GM04504 (cell line): ENCODE measurements at places on chromosomes 2 and 18.
A peak's percentile ranks its signal among the peaks of the same experiment; 100 is the strongest.

DNA sequence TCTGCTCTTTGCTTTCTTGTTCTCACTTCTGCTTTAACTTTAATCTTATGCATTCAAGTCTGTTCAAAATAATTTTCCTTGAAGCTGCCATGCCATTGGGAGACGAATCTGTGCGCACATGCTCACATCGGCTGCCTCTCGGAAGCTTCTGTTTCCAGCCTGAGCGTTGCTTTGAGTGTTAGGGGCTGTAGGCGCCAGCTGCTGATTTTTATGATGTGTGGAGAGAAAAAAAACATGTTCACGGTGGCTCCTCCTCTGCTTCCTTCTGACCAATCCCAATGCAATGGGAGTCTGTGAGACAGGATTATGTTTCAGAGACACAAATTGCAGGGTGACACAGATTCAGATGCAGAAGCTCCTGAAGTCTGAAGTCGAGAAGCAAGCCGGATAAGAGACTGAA is at the start of gene MC4R:
TSS of gene MC4R (minus strand) at position 180 of the 400 bp plus-strand sequence. CDS start 426 bp downstream, outside the sequence.
- peak; percentile 80 for DNase-seq

- DNase-seq: no peak
These were observed 114.1 kb downstream of the ZNF516 start for GRCh38 chr18:76380791-76381405.

DNA sequence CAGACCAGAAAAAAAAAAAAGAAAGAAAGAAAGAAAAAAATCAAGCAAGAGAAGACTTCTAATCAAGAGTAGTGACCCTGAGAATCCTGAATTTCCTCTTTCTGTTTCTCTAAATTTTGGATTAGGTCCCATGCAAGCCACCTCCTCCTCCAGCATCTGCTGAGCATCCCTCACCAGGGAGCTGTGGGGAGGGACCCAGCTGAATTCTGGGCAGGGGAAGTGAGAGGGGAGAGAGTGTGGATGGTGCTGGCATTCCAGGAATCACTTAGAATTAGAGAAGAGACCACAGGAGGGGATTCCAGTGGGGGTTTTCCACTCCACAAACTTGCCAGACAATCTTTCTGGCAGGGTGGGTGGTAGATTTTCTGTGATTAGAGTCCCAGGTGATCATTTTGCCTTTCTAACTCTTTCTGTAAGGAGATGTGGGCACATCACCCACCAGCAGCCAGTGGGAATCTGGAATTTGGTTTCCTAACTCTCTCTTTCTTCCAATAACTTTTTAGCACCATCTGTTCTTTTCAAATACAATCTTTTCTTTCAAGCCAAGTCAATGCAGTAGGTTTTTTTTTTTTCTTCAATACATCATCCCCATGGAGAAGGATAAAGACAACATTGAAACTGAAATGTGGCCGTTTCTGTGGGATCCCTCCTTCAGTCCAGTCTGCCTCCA is 279.2 kb downstream of the CLIP4 start:
- DNase-seq: no peak

DNA sequence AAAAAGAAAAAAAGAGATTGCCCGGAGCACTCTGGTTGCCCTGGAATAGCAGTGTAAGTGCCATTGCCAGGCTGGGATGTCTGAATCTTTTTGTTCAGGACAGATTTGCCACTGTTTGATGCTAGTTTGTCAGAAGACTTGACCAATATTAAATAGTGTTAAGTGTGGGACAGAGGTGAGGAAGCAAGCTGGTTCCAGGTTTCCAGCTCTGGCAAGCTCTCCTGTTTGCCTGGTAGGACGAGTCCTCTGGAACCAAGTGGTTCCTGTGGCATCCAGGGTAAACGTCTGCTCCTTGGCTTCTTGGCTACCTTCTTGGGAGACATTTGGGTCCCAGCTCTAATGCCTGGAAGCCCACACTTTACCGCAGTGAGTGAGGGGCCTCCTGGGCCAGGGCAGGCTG is 20.8 kb upstream of the IGFBP5 start:
- no peak for DNase-seq

DNA sequence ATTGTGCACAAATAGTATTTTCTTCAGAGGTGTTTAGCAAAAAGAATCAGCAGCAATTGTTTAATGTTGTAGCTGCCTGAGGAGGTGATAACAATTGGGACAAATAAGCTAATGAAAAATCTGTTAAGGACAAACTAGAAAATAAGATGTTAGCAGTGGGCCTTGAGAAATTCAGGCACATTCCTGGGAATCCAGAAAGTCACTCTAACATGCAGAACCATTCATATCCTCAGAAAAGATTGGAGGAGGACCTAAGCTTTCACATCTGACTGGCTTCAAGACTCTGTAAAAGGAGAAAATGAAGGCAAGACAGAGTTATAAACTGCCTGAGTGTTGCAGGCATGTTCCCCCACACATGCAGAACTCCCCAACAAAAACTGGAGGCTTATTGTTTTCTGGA is 353.5 kb upstream of the RGPD4 start:
- DNase-seq: no peak

GRCh38 chr18:69401972-69402532 is 1.4 kb downstream of the DOK6 start:
- no peak for DNase-seq
